NCI-H1436 treated with DMSO at 0.1 percent for 48 hours (cell line): ENCODE measurements at places on chromosomes 16 and 17.

DNA sequence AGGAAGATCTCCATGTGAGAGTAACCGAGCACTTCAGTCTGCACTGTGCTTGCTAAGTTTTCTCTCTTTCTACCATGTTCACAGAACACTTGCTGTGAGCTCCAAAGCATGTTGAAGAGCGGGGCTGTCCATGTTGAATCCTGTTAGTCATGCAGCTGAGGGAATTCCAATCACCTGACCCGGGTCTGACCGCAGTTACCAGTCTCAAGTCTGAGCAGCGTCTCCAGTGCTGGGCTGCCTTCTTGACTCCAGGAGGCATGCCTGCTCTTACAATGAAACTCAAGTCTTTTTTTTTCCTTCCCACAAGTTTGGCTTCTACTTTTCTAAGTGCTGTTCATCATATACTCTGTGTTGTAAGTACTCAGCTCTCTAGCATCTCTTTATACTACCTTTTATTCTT is 44.3 kb downstream of the HOXB1 start:
- no peak for DNase-seq

DNA sequence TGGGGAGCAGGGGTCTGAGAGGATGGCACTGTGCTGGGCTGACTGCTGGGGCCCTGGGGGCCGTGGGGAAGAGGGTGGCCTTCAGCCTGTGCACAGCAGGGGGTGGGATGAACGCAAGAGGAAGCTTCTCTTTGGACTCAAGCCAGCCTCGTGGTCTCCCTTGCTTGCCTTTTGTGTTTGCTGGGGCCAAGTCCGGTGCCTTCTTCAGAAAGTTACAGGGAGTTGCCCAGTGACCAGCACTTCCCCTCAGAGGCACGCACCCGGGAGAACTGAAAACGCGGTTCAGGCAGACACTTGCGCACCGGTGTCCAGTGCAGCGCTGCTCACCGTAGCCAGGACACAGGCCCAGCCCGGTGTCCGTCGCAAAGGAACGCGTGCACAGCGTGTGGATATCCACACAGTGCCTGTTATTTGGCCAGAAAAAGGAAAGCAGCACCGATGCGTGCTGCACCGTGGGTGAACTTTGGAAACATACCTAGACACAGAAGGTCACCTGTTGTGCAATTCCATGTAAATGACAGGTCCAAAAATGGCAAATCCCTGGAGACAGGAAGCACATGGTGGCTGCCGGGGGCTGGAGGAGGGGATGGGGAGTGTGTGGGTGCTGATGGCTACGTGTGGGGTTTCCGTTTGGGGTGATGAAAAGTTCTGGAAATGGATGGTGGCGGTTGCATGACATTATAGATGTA is 29.4 kb upstream of the NUDT16L1 start:
- DNase-seq: no peak

DNA sequence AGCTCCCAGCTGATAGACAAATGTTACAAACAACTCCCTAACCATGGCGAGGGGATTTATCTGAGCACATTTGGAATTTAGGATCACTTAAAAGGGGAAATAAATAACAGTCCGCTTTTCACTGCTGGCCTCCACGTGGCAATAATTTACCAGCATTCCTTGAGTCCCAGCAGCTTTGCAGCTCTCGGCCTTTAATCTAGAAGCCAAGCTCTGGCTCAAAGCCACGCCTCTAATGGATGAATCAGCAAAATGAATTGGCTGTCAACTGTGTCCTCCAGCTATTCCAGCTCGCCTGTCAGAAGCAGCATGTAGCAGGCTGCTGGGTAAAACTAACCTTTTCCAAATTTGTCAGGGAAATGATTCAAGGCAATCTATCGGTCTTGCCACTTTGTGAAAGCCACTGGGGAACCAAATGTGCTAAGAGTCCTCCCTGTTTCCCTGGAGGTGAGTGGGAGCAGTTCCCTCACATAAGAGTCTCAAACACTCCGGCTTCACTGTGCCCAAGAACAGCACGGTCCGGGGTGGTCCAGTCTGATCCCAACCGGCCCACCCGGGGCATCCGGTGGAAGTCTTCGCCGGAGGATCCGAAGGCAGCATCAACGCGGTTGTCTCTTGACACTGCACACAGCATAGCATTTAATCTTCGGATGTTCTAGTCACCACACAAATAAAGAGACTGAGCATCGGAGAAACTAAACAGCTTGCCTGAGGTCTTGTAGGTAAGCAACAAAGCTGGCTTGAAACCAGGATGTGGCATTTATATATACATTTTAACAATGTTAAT is 143.3 kb downstream of the PARN start:
- DNase-seq: no peak

DNA sequence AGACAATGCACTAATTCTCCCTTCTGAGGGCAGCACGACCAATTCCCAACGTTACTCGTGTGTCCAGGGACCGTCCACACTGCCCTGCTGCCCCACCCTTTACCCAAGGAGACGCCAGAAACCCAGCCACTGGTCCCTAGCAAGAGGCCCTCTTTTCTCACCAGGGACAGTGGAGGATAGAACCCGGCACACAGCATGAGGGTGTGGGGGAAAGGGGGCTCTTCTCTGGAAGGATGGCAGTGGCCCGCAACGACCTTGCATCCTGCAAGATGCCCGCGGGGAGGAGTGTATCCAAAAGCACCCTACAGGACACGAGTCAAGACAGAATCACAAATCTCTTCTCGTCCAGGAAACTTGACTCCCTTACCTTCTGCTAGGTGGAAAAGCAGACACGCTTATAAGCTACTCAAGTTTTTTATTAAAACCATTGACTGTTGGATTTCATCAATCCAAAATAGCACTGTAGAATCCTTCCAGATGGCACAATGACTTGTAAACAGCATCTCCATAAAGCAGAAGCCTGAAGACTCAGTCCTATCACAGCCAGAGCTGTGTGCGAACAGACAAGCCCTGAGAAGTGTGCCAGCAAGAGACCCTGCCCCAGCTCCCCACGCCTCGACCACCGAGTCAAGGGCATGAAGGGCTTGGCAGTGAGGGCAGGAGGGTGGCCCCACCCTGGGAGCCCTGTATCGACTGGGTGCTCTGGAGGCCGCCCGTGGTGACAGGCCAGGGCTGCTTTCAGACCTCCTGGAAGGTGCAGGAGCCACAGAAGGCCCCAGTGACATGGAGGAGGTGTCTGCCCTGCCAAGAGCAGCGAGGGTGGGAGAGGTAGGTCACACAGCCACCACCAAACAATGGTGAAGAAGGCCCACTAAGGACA is 103.8 kb downstream of the ANKRD11 start:
- DNase-seq: no peak

DNA sequence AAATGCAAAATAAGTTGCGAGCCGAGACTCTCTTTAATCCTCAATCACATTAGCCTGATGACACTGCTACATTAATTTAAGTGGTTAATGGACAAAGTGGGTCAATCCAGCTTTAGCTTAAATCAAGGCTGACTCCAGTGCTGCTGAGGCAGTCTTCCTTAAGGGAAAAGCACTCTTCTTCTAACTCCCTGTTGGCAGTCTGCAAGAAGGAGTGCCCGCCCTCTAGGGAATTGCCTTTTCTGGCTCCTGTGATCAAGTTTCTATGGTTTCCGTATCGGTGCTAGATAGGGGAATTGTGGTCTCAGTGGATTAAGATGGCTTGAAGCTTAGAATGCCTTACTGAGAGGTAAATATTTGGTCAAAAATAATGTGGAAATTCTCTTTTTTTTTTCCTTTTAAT is 41.0 kb downstream of the HS3ST3B1 start:
- DNase-seq: no peak

DNA sequence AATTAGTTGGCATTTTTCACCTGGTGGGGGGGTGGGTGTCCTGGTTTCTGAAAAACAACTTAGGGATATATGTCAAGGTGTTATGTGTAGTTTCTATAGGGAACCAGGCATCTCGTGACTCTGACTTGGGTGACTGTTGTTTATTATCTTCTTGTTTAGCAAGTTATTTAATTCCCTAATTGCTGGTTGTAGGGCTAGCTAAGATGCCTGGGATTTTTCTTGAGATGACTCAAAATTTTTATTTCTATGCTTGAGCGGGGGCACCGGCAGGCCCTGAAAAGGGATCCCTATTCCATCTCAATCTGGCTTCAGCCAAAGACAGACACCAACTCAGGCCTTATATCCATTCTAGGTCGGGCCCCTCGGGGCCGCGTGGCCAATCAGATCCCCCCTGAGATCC is 3.2 kb downstream of the DPH1 start:
- no peak for DNase-seq

DNA sequence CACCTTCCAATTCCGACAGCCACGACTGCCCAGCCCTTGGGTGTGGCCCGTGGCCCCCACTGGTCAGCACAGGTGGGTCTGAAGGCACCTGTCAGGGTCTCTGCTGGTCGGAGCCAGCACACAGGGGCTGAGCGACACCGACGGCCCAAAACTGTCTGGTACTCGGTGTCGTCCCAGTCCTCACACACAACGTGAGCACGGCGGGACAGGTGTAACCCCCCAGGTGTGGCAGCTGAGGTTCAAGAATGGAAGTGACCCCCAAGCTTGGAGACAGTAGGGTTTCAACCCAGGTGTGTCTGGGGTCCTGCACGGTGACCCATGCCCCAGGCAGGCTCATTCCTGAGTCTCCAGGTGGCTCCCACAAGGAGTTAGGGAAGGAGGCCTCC is 1.0 kb downstream of the GALNS start:
- no peak for DNase-seq

DNA sequence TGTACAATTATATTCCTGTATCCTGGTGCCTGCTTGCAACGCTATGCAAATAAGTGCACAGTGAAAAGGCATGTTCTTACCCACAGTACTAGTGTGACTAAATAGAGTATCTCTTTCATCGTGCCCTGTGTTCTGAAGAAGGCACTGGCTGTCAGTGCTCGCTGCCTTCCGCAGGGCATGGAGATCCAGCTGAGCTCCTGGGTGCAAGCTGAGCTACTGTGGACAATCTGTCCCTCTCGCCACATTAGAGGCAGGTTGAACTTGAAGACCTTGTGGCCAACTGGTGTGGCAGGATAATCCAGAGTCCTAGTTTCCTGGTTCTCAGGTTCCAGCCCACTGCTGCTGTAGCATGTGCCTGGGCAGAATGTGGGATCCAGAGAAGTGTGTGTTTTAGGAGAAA is 1.9 kb upstream of the ST6GALNAC1 start:
- DNase-seq: no peak

GRCh38 chr16:27483088-27483437 is 66.7 kb downstream of the GTF3C1 start:
- DNase-seq: no peak

DNA sequence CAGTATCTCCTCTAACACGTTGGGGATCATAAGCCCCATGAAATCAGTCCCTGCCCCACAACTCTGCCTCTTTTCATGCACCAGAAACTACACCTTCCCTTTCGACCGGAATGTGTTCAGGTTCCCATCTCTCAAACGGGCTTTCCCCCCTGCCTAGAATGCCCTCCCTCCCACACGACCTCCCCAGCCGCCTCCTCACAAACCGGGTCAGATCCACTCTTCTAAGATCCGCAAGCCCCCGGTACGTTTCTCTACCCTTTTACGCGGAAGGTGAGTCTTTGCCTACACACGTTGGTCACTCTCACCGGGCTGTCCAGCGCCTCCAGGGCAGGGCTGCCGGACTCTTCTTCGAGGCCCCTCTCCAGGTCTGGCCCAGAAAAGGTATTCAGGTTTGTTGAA is 708 bp downstream of the DHX33 start:
- DNase-seq: no peak

- no peak for DNase-seq
Observed at GRCh38 chr16:88298833-88299745, 83.7 kb upstream of the ZNF469 start.

DNA sequence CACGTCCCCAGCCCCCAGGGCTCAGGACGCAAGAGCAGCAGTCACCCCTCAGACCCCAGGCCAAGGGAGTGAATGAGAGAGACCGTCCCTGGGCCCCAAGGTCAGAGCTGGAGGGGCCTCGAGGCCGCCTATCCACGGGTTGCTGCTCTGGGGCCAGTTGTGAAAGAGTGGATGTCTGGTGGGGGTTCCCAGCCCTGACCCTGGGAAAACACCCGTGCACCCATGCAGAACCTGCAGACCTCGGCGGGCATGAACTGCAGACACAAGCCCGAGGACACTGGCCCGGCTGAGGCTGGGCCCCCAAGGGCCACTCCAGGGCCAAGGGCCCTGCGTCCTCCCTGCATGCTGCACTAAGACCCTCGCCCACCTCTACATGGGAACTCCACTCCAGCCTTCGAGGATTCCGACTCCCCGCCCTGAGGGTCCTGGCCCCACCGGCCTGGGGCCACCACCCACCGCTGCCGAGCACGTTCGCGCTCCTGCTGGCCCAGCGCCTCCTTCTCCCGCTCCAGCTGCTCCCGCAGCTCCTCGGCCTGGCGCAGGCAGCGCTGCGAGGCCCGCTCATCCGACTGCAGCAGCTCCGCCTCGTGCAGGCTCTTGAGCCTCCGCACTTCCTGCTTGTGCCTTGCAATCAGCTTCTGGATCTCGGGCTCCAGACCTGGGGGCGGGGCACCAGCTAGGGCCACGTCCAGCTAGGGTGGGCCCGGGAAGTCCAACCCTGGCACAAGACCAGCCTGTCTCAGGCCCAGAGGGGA is 27.6 kb upstream of the AATK start:
- DNase-seq: no peak

GRCh38 chr17:9020824-9021157 is 519 bp upstream of the NTN1 start:
- DNase-seq: no peak

- DNase-seq: peak; percentile 28
Observed at GRCh38 chr17:66727634-66728570, 107.0 kb upstream of the CACNG5 start.

GRCh38 chr16:58022601-58023371 is 2.8 kb upstream of the MMP15 start:
- no peak for DNase-seq

- DNase-seq: no peak
Observed at GRCh38 chr17:36460265-36460937, 26.1 kb upstream of the ZNHIT3 start.

GRCh38 chr17:16415031-16415924 is at the start of gene TRPV2:
Gene TRPV2, plus strand, starts transcription at chr17:16415571. Its CDS starts 2,098 bp downstream, at chr17:16417669.
- no peak for DNase-seq

DNA sequence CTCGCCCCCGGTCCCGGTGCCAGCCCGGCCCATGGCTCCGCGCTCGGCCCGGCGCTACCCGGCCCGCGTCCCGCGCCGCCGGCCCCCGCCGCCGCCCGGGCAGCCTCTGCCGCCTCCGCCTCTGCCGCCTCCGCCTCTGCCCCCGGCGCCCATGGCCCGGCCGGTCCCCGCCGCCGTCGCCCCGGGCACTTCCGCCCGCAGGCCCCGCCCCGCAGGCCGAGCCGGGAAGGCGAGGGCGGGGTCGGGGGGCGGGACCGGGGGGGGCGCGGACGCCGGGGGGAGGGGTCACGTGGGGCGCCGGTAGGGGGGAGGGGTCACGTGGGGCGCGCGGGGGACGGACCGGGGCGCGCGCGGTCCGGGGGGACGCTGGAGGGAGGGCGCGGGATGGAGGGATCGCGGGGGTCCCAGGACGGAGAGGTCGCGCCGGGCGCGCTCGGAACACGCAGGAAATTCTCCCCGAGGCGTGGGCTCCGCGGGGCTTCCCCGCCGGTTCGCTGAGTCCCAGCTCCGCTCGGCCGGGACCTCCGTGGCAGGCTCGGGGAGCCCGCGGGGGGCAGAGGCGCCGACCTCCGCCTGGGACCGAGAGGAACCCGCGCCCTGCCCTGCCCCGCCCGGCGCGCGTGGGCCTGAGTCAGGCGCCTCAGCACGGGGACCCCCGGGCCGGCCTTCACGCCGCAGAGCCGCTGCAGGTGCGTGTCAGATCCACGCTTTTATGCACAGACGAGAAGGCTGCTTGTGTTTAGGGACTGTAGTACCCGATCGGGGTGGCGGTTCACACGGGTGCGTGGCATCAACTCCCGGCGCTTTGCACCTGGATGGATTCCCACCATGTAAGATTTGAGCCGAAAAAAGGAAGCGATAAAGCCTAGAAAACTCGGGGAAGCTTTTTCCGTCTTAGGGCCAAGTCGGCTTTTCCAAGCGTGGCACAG is at the start of gene PGAP6:
TSS of gene PGAP6 (minus strand) at position 190 of the 929 bp plus-strand sequence. CDS start at position 33, 157 bp downstream.
- no peak for DNase-seq
